ENCODE measurements at places on chromosomes 6 and 20. TPM values are rescaled to one million over a fixed set of nuclear protein-coding genes. Genes with fewer than 3 reads are reported as not detected.

The RIPOR3 gene
- total RNA-seq, result not detected

GRCh38 chr20:42485556-42485955, 704.1 kb downstream of the PTPRT start:
- DNase-seq, result no peak

DNA sequence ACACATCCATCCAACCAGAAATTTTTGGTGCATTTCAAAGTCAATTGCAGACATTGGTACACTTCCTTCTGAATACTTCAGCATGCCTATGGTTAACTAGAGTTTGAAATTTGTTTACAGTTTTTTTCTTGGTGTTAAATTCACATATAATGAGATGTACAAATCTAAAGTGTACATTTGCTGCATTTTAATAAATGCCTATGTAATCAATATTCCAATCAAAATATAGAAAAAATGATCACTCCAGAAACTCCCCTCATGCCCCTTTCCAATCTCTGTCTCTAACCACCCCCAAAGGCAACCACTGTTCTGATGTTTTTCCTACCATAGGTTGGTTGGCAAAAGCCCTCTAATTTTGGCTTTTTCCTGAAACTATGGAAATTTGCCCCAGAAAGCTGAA, 7.6 kb upstream of the TGM6 start:
- DNase-seq, result no peak

DNA sequence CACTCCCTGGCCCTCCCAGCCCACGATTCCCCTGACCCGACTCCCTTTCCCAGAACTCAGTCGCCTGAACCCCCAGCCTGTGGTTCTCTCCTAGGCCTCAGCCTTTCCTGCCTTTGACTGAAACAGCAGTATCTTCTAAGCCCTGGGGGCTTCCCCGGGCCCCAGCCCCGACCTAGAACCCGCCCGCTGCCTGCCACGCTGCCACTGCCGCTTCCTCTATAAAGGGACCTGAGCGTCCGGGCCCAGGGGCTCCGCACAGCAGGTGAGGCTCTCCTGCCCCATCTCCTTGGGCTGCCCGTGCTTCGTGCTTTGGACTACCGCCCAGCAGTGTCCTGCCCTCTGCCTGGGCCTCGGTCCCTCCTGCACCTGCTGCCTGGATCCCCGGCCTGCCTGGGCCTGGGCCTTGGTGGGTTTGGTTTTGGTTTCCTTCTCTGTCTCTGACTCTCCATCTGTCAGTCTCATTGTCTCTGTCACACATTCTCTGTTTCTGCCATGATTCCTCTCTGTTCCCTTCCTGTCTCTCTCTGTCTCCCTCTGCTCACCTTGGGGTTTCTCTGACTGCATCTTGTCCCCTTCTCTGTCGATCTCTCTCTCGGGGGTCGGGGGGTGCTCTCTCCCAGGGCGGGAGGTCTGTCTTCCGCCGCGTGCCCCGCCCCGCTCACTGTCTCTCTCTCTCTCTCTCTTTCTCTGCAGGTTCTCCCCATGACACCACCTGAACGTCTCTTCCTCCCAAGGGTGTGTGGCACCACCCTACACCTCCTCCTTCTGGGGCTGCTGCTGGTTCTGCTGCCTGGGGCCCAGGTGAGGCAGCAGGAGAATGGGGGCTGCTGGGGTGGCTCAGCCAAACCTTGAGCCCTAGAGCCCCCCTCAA, at the start of gene LTA:
Gene LTA, plus strand, starts transcription at position 249 of the 871 bp plus-strand sequence. Its CDS starts 454 bp downstream, at position 703.
- DNase-seq, result peak; percentile 70

DNA sequence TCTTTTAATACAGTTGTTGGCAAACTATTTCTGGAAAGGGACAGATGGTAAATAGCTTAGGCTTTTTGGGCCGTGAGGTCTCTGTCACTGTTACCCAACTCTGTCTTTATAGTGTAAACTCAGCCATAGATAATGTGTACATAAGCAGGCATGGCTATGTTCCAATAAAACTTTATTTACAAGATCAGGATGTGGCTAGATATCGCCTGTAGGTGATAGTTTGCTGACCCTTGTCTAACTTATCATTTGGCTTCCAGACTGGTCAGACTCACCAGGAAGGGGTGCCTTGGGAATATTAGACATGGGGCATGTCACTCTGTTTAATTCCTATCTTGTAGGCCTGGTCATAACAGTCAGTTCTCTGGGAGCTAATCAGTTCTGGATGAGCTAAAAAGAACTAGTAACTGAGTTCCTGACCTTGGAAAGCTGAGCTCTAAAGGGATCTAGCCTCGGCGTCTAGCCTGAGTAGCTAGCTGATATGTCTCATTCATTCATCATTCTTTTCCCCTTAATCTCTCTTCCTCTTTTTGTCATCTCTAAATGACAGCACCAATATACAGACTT, 163.6 kb downstream of the SLC16A10 start:
- DNase-seq, result no peak

DNA sequence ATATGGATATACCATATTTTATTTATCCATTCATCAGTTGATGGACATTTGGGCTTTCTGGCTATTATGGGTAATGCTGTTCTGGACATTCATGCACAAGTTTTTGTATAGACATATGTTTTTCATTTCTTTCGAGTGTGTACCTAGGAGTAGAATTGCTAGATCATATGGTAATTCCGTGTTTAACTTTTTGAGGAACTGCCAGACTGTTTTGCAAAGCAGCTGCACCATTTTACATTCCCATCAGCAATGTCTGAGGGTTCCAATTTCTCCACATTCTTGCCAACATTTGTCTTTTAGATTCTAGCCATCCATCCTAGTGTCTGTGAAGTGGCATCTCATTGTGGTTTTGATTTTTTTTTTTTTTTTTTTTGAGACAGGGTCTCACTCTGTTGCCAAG, 20.8 kb downstream of the SRC start:
- DNase-seq, result no peak

- no peak for DNase-seq
Observed at GRCh38 chr6:106084106-106084988, 1.8 kb upstream of the PRDM1 start.

DNA sequence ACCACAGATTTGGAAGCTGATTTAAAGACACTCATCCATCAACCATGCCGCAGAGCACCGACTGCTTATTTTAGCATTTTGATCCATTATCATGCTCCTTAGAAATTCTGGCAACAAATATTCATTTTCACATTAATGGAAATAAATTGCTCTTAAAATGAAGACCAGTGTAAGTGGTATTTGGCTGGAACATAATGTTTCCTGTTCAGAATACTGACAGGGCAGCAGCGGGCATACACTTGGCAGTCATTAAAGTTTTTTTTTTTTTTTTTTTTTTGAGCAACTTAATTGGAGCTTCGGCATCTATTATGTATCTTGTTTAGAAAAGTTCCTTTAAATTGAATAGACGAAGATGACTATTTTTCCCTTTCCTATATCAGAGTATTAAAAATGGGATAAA, 47.4 kb downstream of the MAP3K5 start:
- DNase-seq, result no peak

GRCh38 chr6:99940582-99940981, 53.4 kb downstream of the MCHR2 start:
- no peak for DNase-seq

- DNase-seq, result no peak
Observed at GRCh38 chr6:105346052-105346451, 56.8 kb downstream of the PREP start.
